ENCODE measurements at places on chromosomes 12 and 14.

- DNase-seq = no peak
Measured at GRCh38 chr12:74983917-74984316, 225.7 kb downstream of the KCNC2 start.

GRCh38 chr12:122688291-122688690, 14.9 kb downstream of the HCAR2 start:
- no peak for DNase-seq

DNA sequence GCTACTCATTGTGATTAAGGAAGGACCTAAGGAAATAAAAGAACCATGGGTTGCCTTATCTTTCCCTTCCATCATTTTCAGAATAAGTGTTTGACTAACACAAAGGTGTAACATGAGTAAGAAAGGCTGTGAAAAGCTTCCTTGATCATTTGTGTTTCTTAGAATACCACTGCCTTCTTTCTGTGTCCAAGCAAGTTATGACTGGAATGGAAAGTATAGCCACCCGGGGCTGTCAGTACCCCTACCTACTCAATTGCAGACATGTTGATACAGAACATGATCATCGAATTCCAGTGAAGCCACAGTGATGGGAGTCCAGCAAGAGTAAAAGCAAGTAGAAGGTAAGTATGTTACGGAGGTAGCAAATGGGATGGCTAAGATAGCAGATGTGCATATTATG, 209.8 kb downstream of the PELI2 start:
- no peak for DNase-seq

GRCh38 chr12:116408489-116409250, 131.2 kb upstream of the MED13L start:
- no peak for DNase-seq

GRCh38 chr14:35766700-35767082, 42.4 kb downstream of the RALGAPA1 start:
- no peak for DNase-seq

DNA sequence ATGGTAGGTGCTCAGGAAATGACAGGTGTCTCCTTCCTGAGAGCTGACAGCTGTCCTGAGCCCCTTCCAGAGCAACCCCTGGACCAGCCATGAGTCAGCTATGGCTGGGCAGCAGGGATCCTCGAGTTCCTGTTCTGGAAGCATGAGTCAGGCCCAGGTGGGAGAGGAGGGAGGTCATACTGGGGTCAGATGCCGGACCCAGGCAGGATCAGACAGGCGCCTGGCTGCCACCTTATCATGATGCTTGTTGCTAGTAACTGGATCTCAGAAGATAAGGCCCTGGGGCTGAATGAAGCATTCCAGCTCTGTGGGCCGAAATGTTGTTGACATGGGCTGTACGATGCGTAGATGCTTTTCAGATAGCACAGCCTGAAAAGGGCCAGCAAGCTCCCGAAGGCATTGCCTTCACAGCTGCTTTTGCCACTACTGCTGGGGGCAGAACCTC, 17.4 kb upstream of the KRT7 start:
- DNase-seq = no peak
